H54 (cell line): ENCODE measurements at places on chromosomes 2 and 18.
A peak's percentile ranks its signal among the peaks of the same experiment; 100 is the strongest.

- DNase-seq = no peak
These were observed 110.9 kb upstream of the PKDCC start for GRCh38 chr2:41936771-41937463.

- DNase-seq = no peak
These were observed 61.0 kb downstream of the EIPR1 start for GRCh38 chr2:3316456-3317276.

GRCh38 chr2:241967467-241968144 is 98.1 kb downstream of the RTP5 start:
- no peak for DNase-seq

DNA sequence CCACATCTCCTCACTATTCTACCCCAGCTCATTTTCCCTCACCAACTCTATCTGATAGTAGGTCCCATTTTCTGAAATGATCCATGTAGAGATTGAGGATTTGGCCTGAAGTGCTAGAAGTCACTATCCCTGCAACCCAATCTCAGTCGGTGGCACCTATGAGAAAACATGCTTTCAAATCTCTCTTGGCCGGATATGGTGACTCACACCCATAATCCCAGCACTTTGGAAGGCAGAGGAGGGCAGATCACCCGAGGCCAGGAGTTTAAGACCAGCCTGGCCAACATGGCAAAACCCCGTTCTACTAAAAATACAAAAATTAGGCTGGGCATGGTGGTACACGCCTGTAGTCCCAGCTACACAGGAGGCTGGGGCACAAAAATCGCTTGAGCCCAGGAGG is 19.1 kb upstream of the MARCHF4 start:
- peak; percentile 33 for DNase-seq

GRCh38 chr18:41538751-41539150 is 416.3 kb upstream of the PIK3C3 start:
- DNase-seq = no peak

- DNase-seq = no peak
These were observed 92.2 kb downstream of the STPG4 start for GRCh38 chr2:47062681-47063537.

- DNase-seq = no peak
These were observed 92.1 kb downstream of the PTGR3 start for GRCh38 chr18:75116809-75117208.

GRCh38 chr2:42089340-42089925 is 41.6 kb downstream of the PKDCC start:
- DNase-seq = peak; percentile 76

- no peak for DNase-seq
These were observed 199.3 kb upstream of the KYNU start for GRCh38 chr2:142678164-142678563.

GRCh38 chr2:150214626-150215025 is 272.8 kb downstream of the RND3 start:
- no peak for DNase-seq

- no peak for DNase-seq
These were observed 6.1 kb downstream of the ECEL1 start for GRCh38 chr2:232481322-232482140.

GRCh38 chr18:58382446-58382845 is 246.4 kb downstream of the ALPK2 start:
- no peak for DNase-seq

- DNase-seq = no peak
These were observed 1123.3 kb upstream of the ACVR2A start for GRCh38 chr2:146721486-146721885.

GRCh38 chr2:217995731-217996231 is 7.0 kb downstream of the TNS1 start:
- no peak for DNase-seq

- DNase-seq = no peak
These were observed 276.4 kb downstream of the CDCA7 start for GRCh38 chr2:173631127-173631460.

GRCh38 chr2:207395535-207396251 is 134.1 kb upstream of the CREB1 start:
- DNase-seq = no peak

GRCh38 chr2:17662723-17663122 is 90.9 kb downstream of the SMC6 start:
- DNase-seq = no peak

DNA sequence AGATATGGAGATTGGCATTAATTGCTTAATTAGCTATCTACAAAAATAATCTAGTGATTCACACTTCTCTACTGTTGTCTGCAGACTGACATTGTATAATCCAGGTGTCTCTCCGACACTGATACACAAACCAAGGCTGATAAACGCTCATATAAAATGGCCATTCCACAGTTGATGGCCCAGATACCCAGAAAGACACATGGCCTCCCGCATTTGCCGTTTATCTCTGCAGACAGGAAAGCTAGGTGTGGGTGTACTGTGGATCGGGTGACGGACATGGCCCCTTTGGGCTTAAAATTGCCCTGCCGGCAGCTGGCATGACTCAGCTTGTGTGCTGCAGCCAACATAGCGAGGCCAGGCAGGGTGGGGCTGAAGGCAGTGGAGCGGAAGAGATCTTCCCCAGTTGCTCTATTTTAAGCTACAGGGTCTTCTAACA is 18.5 kb downstream of the PMAIP1 start:
- DNase-seq = no peak

DNA sequence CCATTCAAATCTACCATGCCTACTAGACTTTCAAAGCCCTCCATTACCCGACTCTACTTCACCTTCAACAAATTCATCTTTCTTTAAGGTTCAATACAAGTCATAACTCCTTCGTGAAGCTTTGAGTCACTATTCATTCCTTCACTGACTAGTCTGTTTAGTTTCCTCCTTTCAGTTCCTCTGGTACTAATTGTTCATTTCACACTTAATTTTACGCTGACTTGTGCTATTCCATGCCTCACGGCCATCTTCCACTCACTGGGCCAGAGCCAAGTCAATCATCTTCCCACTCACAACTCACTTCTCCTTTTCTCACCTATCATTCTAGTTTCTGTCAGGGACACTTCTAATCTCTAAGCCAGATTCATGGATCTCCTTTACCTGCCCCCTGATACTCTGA is 136.2 kb downstream of the MTX2 start:
- no peak for DNase-seq

DNA sequence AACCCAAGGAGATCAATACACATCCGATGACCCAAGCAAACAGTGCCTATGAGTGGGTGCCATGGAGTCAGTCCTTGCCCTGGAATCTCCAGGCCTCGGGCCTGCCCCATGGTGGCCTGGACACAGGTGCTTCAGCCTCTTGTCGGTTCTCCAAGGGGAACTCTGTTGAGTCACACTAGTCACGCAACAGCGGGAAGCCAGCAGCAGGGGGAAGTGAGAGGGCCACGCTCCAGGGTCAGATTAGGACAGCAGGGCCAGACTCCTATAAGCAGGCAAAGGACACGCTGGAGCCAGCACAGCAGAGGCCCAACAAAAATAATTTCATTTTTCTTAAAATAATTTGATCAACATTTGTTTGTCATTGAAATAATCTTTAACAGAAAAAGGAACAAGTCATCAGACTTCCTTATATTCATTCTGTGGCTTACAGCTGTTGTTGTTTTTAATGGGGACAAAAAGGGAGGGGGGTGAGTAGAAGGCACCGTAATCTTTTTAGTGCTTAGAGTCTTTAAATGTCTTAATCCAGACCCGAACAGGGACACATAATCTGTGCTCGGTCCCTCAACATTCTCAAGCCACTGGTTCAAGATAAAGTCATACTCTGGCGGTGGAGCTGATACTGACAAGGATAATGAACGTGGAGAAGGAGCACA is 16.4 kb upstream of the ARMC9 start:
- peak; percentile 59 for DNase-seq

DNA sequence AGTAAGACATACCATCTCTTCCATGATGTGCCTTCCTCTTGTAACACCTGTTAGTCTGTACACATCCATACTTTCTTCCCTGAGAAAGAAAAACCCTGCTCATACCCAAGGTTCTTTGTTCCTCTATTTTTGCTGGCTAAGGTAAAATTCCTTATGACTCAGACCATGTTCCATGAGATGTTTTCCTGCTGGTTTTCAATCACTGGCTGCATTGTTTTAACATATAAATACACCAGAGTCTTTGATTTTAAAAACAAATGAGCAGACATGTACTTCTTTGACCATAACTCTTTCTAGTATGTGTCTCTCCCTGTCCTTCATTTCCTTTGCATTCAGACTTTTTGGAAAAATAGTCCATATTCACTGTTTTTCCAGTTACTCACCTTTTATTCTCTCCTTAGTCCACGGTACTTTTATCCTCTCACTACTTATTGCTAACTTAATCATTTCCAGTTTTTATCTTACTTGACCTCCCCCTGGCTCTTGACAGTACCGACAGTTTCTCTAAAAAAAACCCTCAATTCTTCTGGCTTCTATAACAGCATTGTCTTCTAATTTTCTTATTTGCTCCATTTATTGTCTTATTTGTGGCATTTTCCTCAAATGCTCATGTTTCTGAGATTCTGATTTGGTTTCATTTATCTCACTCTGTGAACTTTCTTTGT is 4.3 kb downstream of the VAPA start:
- no peak for DNase-seq

DNA sequence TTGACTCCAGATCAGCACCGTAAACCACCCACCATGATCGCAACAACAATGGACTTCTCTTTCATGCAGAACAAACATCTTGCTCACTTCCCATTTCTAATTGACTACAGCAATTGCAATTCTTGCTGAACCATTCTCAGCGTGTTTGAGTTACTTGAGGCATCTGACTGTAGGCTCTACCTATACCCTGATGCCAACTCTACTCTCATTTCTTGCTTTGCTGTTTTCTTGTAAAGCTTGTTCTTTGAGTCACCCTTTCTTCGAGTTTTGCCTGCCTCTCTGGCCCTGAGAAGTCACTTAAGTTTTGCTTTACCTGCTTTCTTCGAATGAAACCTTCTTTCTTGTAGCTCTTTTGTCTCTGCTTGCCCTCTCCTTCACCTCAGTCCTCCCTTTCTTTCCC is 160.5 kb upstream of the RND3 start:
- DNase-seq = no peak

DNA sequence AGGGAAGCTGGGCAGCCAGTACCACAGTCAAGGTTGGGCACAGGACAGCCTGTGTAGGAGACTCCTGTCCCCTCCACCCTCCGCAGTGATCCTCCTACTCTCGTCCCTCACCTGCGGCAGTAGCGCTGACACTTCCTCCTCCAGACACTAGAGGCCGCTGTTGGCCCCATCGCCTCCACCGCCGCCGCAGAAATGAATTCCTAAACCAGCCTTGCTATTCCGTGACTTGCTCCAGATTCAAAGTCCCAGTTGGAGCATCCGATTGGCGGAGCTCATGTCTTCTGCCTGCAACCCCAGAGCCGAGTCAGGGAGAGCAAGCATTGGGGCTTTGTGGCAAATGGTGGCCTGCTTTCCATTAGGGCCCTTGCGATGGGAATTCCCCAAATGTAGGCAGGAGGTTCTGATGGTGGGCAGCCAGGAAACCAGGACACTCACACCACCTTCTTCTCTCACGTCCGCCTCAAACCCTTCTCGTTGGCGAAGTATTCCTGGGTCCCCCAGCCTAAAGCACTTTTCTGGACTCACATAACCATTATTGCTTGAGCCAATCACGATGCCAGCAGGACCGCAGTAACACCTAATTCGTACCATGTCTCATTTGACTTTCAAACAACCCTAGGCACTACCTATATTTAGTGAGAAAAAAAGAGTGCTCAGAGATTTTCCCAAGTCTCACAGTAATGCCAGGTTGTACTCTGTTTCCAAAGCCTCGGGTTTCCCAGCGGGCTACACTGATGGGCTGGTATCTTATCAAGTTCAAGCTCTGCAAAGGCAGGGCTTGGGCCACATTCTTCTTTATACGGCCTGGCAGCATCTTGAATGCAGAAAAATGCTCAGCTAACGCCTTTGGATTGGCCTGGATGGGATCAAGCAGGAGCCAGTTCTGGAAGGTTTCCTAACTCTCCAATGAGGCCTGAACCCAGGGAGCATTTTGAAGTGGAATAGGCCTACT is 1.2 kb upstream of the DNAJB2 start:
- no peak for DNase-seq

GRCh38 chr18:75757951-75758350 is 330.4 kb upstream of the SMIM21 start:
- DNase-seq = no peak

GRCh38 chr2:225104321-225104720 is 62.1 kb upstream of the DOCK10 start:
- DNase-seq = no peak

GRCh38 chr2:176814274-176814673 is 398.3 kb upstream of the HNRNPA3 start:
- no peak for DNase-seq

DNA sequence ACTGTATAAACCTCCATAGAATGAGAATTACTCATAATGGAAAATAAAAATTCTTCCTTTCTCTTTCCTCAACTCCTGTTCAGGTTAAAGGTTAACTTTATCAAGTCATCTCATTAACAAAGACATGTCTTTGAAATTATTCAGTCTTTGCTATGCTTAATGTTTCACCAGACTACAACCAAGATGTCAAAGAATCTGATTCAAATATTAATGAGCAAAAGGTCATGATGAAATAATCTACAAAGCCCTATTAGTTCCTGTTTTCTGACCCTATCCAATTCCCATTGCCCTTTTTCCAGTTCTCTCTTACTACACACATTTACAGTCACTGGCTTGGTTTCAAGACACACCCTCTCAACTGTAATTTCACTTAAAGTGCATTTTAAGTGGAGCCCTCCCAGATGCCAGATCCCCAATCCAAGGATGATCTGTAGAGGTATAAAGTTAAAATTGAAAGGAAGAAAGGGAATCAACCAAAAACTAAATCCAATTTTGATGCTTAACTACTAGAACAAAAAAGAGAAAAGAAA is 246.9 kb upstream of the CYP26B1 start:
- DNase-seq = no peak

DNA sequence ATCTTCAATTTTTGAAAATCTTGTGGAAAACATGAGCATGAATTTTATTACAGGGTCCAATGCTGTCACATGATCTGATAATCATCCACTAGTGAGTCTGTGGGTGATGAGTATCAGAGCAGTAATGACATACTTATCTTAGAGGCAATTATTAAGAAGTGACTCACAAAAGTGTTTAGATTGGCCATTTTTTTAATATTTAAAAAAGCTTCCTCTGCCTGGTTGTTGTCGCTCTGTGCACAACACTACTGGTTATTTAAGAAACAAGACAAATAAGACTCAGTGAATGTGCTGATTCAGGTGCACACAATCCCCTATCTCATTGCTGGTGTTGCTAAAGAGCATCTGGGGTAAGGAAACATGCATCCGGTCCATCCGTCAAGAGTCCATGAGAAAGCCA is 665.8 kb upstream of the ZEB2 start:
- DNase-seq = no peak
